ENCODE measurements at places on chromosomes 4 and X.

- no peak for DNase-seq
Observed at GRCh38 chrX:41468647-41469323, 21.6 kb downstream of the NYX start.

DNA sequence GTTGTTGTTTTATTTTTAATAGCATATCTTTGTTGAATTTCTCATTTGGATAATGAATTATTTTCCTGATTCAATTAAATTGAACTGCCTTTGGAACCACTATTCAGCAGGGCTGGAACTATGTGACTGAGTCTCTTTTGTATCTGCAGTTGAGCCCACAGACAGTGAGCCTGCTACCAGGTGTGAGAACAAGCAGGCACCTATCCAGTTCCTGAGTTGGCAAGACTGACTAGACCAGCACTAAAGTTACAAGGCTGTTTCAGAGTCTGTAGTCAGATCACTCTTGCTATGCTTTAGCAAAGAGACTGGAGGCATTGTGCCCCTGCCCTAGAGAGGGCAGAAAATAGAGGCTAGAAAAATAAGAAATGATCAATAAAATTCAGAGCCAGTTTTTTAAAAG lies 237.3 kb upstream of the GRID2 start:
- DNase-seq = no peak

DNA sequence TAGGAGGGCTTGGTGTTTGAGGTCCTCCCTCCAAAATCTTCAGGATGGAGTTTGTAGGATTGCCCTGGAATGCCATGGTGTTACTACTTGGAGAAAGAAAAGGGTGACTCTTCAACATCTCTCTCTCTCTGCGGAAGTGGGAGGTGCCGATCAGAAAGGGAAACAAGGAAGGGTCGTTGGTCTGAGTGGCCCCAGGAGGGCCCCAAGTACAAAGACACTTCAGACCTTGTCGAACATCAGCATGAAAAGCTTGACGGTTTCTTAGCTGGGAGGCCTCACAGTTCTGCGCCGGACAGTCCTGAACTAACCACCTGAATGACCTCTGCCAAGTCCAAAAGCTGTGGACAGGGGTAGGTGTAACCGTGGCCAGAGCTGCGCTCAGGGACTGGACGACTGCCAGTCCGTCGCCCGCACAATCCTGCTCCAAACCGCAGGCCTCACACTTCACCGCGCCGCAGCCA lies 646 bp upstream of the GSX2 start:
- no peak for DNase-seq

- DNase-seq = no peak
Observed at GRCh38 chrX:2536141-2536540, 35.4 kb upstream of the DHRSX start.

GRCh38 chr4:94974773-94975172 lies 217.0 kb downstream of the BMPR1B start:
- DNase-seq = no peak

GRCh38 chr4:17103231-17103630 lies 204.8 kb upstream of the LDB2 start:
- no peak for DNase-seq

GRCh38 chr4:1495416-1496115 lies 89.3 kb upstream of the NKX1-1 start:
- DNase-seq = no peak

DNA sequence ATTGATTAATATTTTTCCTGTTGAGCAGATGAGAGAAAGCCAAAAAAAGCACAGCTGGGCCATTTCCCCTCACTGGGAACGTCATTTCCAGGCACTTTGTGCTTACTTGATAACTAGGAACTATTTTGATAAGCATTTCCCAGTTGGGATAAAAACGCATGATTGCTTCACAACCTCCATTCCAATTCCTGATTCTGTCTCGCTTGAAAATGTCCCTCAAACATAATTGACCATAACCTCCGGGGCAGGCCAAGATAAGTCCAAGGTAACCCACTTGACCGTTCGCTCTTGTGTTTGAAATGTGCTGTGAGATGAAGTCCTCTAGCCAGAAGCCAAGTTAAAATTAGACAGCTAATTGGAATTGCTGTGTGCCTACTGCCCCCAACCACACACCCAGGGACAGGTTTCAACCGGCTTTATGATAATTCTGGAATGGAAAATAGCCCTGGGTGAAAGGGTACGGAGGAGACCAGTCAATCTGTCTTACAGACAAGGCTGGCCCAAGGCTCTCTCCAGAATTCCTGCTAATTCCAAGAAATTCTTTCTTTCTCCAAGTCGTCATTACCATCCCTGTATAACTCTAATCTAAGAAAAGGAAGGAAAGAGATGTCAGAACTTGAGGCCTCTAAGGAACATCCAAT lies 137.1 kb downstream of the MID1 start:
- DNase-seq = peak; percentile 6

All from BE2C (cell line).